T-helper 1 cell (primary cell): ENCODE measurements at places on chromosomes 4 and X.

- no peak for DNase-seq
Measured at GRCh38 chr4:7212101-7212674, 19.9 kb downstream of the SORCS2 start.

DNA sequence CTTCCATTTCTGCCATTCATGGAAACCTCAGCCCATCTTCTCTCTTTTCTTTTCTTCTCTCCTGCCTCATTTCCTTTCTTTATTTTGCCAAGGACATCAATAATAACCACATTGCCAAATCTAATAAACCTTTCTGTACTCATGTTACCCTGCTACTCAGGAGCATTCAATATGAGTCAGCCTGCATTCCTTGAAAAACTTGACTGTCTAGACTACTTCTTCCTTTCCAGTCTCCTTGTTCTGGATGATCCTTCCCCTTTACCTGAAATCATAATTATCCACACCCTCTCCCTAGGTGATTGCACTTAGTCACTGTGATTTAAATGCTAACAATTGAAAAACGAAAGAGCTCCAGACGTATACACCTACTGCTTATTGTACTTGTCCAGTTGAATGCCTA is 253.2 kb upstream of the CENPE start:
- DNase-seq, result no peak

GRCh38 chr4:123397144-123398065 is 810 bp downstream of the SPRY1 start:
- peak; percentile 20 for DNase-seq

- DNase-seq, result no peak
Measured at GRCh38 chr4:18227880-18228279, 206.3 kb upstream of the LCORL start.

DNA sequence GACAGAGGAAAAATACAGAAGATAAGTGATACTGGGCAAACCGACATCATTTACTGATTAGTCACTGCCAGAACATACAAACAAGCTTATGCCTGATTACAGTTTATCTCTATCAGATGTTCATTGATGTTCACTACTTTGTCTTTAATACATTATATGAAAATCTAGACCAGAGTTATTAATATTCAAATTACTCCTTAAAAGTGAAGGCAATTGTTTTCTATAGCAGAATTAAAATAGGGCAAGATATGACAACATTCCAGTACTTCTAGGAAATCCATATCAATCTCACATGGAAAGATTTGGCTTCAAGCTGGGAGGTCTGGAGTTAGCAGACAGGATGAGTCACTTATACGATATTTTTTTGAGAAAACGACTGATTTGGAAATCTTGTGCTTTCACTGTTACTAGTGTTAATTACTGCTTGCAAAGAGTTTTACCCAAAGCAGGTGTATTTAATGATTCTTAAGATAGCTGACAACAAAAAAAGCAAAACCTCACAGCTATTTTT is 31.8 kb downstream of the HPGD start:
- no peak for DNase-seq

- DNase-seq, result no peak
Measured at GRCh38 chr4:33302321-33302720, 2582.2 kb downstream of the PCDH7 start.

- DNase-seq, result no peak
Measured at GRCh38 chrX:65488495-65488894, 46.1 kb downstream of the LAS1L start.

GRCh38 chrX:129759576-129760061 is 20.1 kb upstream of the SASH3 start:
- peak; percentile 40 for DNase-seq

DNA sequence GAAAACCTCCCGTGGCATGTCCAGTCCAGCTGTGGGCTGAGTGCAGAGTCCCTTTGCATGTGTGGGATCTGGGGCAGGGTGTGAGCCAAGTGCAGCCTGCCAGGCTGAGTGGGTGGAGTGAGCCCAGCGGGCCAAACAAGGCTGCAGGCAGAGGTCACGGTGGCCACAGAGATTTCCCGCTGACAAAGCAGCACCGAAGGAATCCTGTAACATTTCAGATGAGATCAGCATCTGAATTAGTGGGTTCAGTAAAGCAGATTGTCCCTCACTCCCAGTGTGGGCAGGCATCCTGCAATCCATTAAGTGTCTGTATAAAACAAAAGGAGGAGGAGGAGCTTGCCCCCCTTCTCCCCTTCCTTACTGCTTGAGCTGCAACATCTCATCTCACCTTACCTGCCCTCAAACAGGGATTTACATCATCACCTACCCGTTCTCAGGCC is 324.4 kb downstream of the FAT4 start:
- no peak for DNase-seq

GRCh38 chr4:119477412-119478053 is 151.1 kb downstream of the PDE5A start:
- DNase-seq, result no peak

- no peak for DNase-seq
Measured at GRCh38 chr4:743463-744211, 38.0 kb downstream of the PCGF3 start.

DNA sequence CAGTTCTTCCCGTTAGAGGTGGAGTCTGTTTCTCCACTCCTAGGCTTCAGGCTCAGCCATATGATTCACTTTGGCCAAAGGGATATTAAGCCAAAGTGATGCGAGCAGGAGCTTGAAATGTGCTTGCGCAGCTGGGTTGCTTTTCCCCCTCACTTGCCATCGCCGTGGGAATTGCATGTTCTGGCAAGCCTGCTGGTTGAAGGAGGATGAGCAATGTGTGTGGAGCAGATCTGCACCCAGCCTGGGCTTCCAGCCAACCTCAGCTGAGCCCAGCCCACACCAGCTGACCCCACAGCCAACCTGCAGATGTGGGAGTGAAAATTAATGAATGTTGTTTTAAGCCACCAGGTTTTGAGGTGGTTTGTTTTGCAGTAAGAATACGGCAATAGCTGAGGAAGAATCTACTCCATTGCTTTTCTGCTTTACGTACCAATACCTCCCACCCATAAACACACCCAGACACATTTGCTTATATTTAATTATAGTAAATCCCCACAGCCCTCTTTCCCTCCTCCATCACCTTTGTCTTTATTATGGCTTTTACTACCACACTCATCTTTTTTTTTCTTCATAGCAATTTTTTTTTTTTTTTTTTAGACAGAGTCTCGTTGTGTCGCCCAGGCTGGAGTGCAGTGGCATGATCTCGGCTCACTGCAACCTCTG is 132.8 kb upstream of the FUNDC1 start:
- no peak for DNase-seq

DNA sequence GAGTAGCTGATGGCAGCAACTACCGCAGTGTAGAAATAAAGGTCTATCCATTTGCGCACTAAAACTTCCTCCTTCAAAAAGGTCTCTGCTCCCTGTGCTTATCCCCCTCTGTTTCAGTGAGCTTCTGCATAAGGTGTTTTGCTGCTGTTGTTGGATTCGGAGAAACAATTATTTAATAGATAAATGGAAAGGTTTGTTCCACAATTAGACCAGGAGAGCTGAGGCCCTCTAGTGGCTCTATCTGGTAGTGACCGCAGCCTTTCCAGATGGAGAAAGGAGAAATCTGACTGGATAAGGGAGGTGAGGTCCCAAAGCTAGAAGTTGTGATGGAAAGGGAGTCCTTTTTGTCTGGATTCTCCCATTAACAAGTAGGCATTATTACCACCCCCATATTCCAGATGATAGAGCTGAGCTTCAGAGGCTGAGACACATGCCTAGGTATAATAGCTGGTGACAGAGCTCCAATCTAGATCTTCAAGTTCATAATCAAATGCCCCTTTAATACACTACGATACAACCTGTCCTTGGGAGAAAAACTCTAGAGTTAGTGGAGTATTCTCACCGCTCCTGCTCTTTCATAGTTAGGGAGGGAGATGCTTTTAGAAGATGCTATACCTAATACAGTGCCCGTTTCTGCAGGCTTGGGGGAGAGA is 5.1 kb upstream of the GABRQ start:
- peak; percentile 8 for DNase-seq

- no peak for DNase-seq
Measured at GRCh38 chr4:102988429-102989020, 31.0 kb downstream of the SLC9B1 start.

DNA sequence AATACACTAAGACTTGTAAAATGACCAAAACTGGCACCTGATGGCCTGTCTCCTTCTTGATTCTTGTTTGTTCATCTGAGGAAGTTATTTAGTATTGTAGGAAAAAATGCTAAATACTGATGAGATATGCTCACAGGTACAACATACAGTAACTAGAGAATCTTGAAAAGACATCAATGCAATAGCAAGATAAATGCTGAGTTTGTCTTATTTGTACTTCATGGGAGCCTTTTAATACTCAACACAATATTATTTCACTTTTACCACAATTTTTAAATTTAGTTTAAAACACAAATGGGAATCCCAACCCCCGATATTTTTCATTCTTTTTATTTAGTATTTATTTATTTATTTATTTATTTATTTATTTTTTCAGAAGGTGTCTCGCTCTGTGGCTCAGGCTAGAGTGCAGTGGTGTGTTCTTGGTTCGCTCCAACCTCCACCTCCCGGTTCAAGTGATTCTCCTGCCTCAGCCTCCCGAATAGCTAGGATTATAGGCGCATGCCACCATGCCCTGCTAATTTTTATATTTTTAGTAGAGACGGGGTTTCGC is 12.1 kb downstream of the HHIP start:
- DNase-seq, result no peak

GRCh38 chr4:150216726-150217125 is 138.5 kb downstream of the DCLK2 start:
- DNase-seq, result no peak

DNA sequence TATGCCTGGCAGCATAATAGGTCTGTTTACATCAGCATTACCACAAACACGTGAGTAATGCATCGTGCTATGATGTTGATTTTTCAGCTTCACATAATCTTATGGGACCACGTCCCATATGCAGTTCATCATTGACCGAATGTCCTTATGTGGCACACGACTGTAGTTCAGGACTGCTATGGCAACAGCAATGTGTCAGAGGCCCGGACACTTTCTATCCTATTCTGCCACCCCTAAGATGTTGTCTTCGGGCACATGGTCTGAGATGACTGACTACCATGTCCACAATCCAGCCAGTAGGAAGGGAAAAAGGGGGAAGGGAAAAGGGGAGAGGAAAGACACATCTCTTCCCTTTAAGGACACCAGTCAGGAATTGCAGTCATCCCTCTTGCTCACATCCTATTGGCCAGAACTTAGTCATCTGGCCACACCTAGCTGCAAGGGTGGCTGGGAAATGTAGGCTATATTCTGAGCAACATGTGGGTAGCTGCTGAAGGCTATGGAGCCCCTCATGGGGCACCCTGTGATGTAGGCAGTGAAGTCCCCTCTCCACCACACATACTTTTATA is 196.0 kb upstream of the RBPJ start:
- DNase-seq, result no peak

GRCh38 chr4:126697748-126698147 is 935.0 kb upstream of the INTU start:
- DNase-seq, result no peak

DNA sequence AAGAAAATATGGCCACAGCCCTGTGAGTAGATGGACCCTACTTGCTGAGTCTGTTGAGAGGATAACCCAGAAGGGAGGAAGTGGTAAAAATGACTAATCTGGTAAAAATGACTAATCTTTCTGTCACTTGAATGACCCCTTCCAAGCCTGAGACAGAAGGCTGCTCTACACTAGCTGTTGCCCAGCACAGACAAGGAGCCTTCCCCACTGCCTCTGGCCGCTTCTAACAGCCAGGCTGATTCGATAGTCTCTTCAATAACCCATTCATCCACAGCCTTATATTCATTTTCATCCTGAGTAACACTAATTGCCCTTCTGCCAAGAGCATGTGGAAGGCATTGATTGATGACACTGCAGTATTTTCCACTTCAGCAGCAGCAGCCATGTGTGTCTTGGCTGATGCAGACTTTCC is 18.4 kb downstream of the MAGEB17 start:
- DNase-seq, result peak; percentile 14

- DNase-seq, result no peak
Measured at GRCh38 chr4:155099231-155099630, 109.2 kb upstream of the NPY2R start.

DNA sequence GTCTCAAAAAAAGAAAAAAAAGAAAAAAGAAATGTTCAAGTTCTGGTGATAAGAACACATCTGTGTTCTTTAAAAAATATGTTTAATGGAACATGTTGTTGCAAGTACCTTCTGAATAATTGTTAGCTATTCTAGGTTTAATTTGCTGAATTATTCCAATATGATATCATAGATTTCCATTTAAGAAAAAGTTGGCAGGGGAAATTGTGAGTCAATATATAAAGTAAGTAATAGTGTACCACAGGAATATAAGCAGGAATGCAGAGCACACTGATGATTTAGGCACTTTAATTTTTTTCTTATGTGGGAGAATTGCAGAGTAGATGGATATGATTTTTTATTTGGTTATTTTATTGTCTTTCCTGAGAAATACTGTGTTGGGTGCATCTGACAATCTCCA is 190.7 kb downstream of the RPA4 start:
- no peak for DNase-seq

GRCh38 chr4:1342003-1342402 is 5.0 kb upstream of the UVSSA start:
- DNase-seq, result no peak

GRCh38 chr4:49000806-49001205 is 14.7 kb downstream of the CWH43 start:
- no peak for DNase-seq

- no peak for DNase-seq
Measured at GRCh38 chr4:148044912-148045352, 313.0 kb downstream of the ARHGAP10 start.

GRCh38 chr4:62285026-62285425 is 1084.9 kb downstream of the ADGRL3 start:
- no peak for DNase-seq

GRCh38 chr4:118752551-118752950 is 67.4 kb downstream of the METTL14 start:
- no peak for DNase-seq
